Vagina (tissue), 2 donors: ENCODE measurements at places on chromosomes 1 and 21.

GRCh38 chr1:60715970-60716369 lies 366.4 kb upstream of the NFIA start:
- DNase-seq: no peak

DNA sequence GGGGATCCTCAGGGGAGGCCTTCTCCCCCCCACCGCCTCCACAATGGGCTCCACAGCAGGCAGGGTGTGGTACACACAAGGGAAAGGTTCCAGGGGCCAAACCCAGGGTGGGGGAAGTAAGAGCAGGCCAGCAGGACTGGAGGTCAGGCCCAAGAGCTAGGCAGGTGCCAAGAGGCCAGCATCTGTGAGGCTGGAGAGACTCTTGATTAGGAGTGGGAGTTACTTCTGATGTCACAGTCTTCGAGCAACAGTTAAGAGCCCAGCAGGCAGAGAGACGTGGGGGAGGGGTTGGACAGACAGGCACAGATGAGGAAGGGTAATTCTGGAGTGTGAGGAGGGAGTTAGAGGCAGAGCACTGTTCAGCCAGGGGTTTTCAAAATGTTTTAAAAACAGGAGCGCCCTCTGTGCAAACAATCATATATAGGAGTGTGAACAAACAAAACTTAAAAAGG lies 55.8 kb downstream of the SLC9A1 start:
- DNase-seq: no peak

DNA sequence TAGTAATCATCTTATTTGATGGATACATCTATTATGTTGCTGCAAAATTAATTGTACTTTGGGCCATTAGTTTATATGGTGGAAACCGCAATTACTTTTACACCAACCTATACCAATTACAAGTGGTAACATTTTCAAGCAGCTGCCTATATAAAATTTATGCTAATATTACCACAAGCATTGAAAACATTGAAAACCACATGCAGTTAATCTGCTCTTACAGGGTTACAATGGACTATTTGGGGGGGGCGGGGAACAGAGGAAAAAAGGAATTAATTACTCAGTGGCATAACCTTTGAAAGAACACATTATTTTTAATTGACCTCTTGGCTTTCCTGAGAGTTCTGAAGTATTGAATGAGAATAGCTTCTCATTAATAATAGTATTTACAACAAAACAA lies 1793.2 kb downstream of the NCAM2 start:
- no peak for DNase-seq

- no peak for DNase-seq
Observed at GRCh38 chr1:39668111-39668510, 3.8 kb downstream of the NT5C1A start.

- no peak for DNase-seq
Observed at GRCh38 chr1:171313319-171313834, 606 bp upstream of the FMO4 start.

DNA sequence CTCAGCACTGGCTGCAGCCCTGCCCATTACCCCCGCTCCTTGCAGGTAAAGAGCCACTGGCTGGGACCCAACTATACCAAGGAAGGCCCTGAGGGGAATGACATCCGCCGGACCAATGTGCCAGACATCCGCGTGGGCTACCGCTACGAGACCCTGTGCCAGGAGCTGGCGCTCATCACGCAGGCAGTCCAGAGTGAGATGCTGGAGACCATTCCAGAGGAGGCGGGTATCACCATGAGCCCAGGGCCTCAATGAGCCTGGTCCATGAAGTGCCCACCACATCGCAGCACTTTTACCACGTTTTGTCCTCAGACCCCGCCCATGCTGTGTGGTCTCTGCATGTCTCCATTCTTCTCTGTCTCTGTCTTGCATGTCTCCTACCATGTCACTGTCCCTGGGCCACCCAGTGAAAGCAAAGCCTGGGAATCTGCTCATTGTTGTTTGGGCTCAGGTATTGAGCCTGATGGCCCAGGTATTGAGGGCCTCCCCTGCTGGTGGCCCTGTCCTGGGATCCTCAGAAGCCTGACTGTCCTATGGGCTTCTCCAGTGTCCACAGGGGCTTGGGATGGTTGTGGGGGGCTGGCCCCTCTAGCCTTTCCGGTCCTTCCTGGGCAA lies 11.4 kb downstream of the AMPD2 start:
- DNase-seq: peak; percentile 94

DNA sequence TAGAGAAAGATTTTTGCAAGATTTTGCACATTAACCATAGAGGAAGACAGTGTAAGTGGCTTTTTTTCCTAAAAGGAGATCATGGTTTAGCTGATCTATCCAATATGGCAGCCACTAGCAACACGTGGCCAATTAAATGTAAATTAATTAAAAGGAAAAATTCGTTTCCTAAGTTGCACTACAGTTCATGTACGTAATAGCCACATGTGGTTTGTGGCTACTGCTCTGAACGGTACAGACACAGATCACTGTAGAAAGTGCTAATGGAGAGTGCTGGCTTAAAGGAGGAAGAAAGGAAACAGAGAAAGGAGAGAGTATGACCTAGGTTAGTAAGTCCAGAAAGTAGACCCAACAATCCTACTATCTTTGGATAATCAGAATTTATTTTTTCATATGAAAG lies 170.8 kb downstream of the SIPA1L2 start:
- no peak for DNase-seq

DNA sequence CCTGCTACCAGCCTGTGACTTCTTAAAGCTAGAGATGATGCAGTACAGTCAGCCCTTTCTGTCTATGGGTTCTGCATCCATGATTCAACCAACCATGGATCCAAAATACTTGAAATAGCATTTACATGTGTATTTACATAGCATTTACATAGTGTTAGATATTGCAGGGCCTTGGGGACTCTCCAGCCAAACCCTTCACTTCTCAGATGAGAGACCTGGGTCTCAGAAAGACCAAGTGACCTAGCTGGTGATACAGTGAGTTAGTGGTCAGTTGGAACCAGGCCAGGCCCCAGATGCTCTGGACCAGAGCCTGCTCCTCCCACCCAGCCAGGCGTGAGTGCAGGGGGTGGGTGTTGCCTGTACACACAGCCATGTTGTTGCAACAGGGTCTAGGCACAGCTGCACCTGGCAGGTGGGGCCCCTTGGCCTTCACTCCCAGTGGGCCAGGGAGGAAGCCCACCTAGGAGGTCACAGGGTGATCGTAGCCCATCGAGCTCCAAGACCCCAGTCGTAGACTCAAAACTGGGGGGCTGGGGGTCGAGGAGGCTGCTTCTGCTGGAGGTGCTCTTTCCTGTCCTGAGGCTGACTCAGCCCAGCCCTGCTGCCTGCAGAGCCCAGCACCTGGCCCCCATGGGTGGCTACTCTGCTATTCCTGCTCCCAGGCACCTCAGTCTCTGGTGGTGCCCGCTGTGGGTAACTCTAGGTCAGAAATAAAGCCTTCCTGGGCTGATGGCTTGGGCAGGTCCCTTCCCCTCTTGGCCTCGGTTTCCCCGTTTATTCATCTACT lies 7.7 kb downstream of the TMEM61 start:
- DNase-seq: no peak

DNA sequence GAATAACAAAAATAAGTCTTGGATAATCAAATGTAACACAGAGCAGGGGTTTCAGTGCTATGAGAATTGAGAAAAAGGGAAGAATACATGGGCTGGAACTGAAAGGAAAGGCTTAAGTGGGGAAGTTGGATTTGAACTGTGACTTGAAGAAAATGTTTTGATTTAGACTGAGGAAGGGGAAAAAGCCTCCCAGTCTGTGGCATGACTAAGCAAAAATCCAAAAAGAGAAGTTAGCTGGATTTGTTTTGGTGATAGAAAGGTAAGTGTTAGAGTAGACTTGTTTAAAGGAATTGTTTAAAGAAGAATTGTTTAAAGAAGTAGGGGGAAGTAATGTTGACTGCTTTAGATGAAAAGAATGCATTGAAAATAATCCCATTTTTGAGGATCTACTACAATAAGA lies 46.0 kb downstream of the KCNK2 start:
- no peak for DNase-seq

GRCh38 chr1:20308569-20308968 lies 17.9 kb downstream of the VWA5B1 start:
- no peak for DNase-seq

GRCh38 chr1:118154220-118154619 lies 30.8 kb downstream of the SPAG17 start:
- DNase-seq: no peak

- no peak for DNase-seq
Observed at GRCh38 chr1:61444288-61444687, 280.7 kb downstream of the TM2D1 start.

GRCh38 chr21:15614766-15615165 lies 115.0 kb upstream of the USP25 start:
- no peak for DNase-seq

DNA sequence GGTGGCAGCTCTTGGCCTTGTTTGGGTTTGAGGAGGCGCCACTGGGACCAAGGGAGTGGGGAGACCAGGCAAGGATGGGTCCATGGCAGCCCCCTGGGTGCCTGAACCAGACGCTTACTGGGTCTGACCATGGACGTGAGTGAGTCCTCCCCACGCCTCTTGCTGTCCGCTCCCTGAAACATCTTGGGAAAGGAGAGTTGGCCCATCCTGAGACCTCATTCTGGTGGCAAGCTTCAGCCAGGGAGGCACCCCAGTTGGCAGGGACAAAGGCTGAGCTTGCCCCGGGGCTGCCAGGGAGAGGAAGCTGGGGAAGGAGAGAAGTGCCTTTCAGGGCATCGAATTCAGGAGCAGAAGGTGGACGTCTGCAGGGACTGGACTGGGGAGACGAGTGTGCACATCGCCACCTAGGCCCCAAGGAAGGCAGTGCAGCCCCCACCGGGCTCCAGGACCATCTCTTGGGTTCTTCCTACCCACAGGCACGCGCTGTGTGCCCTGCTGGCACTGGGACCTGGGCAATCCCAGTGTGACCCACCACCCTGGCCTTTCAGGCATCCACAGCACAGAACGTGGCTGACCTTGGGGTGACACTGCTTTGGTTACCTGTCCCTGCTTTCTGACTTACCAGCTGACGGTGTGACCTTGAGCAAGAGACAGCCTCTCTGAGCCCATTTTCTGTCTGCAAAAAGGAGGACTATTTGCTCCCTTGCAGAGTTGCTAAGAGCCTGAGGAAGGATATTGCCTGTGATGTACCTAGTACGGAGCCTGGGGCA lies 132.9 kb upstream of the WNT4 start:
- DNase-seq: no peak

GRCh38 chr1:117275055-117275454 lies 64.3 kb upstream of the VTCN1 start:
- DNase-seq: no peak

- DNase-seq: no peak
Observed at GRCh38 chr1:171833091-171833825, 8.0 kb upstream of the DNM3 start.

DNA sequence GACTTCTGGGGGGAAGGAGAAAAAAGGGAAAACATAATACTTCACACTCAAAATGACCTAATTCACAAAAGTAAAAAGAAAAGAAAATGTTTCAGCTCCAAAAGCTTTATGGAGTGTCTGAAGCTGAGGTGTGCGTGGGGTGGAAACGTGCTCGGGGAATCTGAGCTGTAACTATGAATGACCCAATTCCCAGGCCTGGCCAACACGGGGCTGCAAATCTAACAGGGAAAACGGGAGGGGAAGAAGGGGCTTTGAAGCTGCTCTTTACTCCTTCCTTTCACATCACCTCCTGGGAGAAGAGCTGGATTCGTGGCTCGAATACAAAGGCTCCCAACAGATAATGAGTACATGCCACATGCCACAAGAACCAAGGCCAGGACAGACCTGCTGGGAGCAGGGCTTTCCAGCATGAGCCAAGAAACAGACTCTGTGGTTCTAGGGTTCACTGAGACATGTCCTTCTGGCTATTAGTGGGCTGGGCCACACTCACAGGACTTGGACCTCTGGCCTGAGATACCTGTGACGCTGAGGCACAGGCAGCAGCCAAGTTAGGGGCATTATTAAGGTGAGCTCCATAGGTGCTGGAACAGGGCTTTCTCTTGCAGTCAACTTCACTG lies 51.5 kb downstream of the SLC66A1 start:
- DNase-seq: no peak

DNA sequence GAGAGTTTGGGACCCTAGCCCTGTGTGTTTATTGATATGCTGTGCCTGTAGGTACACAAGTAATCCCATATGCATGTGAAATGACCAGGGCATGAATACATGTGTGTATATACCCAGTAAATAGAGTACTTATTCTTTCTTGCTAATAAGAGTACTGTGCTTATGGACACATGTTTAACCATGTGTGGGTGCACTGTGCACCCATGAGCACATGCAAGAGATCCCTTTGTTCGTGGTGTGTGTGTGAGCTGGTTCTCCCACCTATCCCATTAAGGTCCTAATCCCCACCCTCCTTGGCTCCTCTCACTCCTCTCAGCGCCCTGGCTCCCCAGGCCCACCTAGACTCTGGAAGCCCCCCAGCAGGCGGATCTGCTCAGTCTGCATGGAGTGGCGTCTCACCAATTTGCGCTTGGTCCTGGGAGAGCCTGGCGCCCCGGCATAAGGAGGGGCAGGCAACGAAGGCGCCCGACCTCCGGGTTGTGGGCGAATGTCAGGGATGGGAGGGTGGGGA lies 2.2 kb upstream of the LIX1L start:
- DNase-seq: no peak

DNA sequence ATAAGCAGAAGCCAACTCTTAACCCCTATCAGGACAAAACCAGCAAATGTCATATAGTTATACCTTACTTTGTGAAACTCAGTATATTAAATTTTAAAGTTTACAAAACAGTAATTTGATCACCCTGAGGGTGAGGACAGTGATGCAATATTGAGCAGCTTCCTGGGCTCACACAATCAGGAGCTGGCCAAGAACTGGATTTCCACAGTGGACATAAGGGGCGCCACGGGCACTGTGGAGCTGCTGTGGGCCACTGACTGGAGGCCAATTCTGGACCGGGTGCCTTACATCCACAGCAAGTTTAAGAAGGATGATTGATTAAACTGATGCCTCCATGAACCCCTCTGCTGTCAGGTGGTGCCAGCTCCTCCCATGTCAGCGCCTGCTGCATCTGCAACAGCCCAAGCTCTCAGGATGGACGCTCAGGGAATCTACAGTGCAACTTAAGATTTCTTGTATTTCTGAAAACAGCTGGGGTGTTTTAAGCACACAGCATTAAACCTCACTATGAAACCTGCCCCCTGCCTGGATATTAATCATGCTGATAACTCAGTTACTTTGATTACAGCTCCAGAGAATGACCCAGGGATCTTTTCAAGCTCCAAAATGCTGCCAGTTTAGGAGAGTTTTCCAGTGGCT lies 55.9 kb downstream of the TOR3A start:
- no peak for DNase-seq

- no peak for DNase-seq
Observed at GRCh38 chr1:26028490-26028980, 7.0 kb downstream of the EXTL1 start.

DNA sequence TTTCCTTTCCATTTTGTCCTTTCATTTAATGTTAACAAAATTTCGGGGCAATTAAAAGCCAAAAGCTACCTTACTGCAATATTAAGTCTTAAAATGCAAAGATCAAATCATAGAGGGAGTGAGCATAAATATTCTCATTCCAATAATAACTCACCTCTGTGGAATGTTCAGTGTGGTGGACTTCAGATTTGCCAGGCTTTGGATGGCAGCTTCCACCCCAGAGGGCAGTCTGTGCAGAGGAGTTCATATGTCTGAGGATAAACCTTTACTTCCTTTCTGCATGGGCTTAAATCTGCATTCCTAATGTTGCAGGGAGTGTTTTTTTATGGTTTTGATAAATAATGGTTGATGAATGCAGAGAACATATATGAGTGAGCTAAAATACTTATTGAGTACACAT lies 16.3 kb downstream of the KIAA0040 start:
- DNase-seq: no peak
